Body of pancreas (tissue), 4 donors: ENCODE measurements at places on chromosomes 1 and 21.
A peak's percentile ranks its signal among the peaks of the same experiment; 100 is the strongest.

GRCh38 chr1:248730507-248731335 lies 24.8 kb downstream of the LYPD8 start:
- H3K4me1 ChIP-seq, result no peaks in the 10 kb centered on the region
- no peak for DNase-seq
- H3K36me3 ChIP-seq, result no peaks in the 10 kb centered on the region
- H3K4me3 ChIP-seq, result no peak overlapping the region
- no peak overlapping the region for H3K27ac ChIP-seq
- H3K27me3 ChIP-seq, result no peaks in the 10 kb centered on the region

- H3K27me3 ChIP-seq, result no peaks in the 10 kb centered on the region
- H3K36me3 ChIP-seq, result peaks cover 9% of the 10 kb centered on the region
- no peak overlapping the region for H3K4me3 ChIP-seq
- H3K27ac ChIP-seq, result no peak overlapping the region
Observed at GRCh38 chr21:31997191-31997590, 124.4 kb downstream of the HUNK start.

DNA sequence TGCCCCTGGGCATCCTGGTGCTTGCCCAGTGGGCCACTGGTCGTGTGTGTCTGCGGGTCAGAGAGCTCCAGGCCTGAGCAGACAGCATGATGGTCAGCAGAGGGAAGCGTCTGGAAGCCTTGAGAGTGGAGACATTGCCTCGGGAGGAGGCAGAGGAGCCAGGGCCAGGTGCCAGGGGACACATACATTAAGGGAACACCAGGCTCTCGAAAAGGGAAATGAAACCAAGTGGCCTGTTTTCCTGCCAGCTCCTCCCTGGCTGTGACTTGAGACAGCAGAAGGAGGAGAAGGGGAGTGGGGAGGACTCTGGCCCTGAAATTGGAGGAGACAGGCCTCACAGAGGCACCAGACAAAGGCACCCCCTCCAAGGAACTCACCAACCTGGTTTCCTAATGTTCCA lies 62.4 kb upstream of the LRP8 start:
- H3K4me3 ChIP-seq, result no peak overlapping the region
- no peak overlapping the region for H3K27ac ChIP-seq
- no peaks in the 10 kb centered on the region for H3K27me3 ChIP-seq
- no peaks in the 10 kb centered on the region for H3K36me3 ChIP-seq
- no peaks in the 10 kb centered on the region for H3K4me1 ChIP-seq
- DNase-seq, result peak; percentile 51

DNA sequence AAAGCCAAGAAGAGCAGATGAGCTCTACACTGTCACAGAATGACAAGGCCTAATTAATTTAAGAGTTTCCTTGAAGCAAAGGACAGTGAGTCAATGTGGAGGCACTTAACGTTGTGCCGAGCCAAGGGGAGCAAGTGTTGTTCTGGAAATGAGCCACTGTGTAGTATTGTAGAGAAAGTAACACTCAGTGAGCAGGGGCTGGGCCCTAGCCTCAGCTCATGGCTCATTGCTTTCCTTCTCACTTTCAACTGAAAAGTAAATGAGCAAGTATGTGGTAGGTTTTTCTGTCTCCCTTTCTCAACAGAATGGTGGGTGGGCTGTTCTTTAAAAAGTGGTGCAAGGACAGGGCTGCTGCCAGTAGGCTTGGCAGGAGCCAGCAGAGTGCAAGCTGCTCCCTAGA lies 11.8 kb upstream of the KIAA0040 start:
- H3K4me1 ChIP-seq, result no peaks in the 10 kb centered on the region
- no peak overlapping the region for H3K27ac ChIP-seq
- no peak overlapping the region for H3K4me3 ChIP-seq
- DNase-seq, result no peak
- H3K36me3 ChIP-seq, result no peaks in the 10 kb centered on the region

DNA sequence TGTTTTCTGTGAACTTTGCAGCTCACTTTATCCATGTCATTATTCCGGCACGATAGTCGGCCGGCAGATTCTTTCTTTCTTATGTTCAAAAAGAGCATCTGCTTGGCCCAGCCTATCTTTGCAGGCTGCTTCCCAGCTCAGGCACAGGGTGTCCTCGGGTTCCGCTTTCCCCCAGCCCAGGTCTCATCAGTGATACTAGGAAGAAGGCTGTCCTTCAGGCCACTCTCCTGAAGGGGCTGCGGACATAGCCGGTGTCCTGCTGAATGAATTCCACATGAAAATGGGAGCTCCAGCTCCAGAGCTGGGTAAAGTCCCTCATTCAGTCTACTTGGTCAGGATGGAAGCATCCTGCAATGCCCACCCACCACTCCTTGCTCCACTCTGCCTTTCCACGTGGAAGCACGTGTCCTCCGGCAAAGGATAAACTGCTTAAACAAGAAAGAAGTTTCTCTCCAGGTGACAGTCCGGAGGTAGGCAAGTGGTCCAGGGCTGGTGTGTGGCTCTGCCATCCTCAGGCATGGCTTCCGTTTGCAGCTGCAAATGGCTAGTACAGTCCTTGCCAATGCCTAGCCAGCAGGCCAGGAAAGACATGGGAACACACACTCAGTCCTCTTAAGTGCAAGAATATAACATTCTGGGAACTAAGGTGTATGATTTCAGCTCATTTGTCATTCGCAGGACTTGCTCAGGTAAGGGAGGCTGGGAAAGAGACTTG lies 161.0 kb downstream of the TRIM33 start:
- no peaks in the 10 kb centered on the region for H3K36me3 ChIP-seq
- peaks cover 10% of the 10 kb centered on the region for H3K4me1 ChIP-seq
- H3K27me3 ChIP-seq, result no peaks in the 10 kb centered on the region
- H3K27ac ChIP-seq, result no peak overlapping the region
- no peak for DNase-seq
- H3K4me3 ChIP-seq, result no peak overlapping the region

DNA sequence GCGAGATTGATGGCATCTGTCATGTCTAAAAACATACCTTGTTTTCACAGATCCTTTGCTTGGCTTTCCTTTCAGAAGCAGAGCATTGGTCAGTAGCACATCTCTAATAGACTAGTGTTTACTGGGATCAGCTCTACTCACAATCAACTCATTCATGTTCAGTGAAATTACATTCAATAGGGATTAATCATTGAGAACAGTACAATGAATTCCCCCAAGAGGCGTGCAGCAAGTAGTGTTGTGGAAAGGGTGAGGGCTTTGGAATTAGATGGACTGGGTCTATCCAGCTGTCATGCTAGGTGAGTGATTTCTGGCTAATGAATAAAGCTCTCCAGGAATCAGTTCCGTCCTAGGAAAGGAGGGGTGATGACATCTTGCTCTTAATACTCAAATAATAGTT lies 155.2 kb upstream of the COA6 start:
- H3K4me1 ChIP-seq, result peaks cover 29% of the 10 kb centered on the region
- H3K27me3 ChIP-seq, result no peaks in the 10 kb centered on the region
- no peak for DNase-seq
- H3K27ac ChIP-seq, result no peak overlapping the region

DNA sequence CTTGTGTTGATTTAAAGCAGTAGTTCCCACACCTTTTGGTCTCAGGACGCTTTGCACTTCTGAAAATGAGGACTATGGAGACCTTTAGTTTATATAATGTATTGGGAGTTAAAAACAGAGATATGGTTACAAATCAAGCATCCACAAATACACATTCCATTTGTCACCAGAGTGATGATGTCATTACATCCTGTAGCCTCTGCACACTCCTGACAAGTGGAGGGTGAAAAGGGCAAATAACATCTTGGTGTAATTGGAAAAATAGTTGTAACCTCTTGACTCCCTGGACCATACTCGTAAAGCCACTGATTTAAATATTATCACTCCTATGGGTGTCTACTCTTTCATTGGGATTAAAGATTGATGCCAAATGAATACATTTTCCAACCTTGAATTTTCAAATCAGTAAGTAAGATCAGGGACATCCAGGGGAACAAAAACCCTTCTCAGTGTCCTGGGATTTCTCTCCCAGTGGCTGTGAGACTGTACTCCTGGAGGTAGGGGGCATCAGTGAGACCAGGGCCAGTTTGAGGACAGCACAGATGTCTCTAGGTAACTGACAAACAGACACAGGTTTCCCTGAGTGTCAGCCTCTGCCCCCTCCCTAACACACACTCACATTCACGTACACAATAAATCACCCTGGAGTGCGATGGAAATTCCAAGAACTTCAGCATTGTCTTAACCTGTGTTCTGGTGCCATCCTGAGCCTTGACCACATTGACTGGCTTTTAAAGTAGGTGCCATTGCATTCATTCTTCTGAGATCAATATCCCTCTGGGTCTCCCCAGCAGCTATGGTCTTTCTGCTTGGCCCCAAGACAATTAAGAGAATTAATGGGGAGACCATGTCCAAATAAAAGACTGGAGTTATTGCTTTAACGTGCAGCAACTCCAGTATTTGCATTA lies 63.0 kb downstream of the NR5A2 start:
- H3K27ac ChIP-seq, result peak overlapping the region; percentile 15
- DNase-seq, result no peak
- no peaks in the 10 kb centered on the region for H3K36me3 ChIP-seq

DNA sequence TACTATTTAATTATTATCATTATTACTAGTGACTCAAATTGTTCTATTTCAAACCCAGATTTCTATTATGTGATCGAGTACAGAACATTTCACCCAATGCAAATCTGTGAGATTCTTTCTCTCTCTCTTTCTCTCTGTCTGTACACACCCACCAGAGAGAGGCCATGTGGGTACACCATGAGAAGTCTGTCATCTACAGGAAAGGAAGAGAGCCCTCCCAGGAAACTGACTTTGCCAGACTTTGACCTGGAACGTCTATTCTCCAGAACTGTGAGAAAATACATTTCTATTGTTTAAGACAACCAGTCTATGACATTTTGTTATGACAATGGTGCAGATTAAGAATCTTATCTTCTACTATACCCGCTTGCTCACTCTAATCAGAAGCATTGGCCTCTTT lies 1091.6 kb downstream of the TTLL7 start:
- no peaks in the 10 kb centered on the region for H3K36me3 ChIP-seq
- H3K27me3 ChIP-seq, result no peaks in the 10 kb centered on the region
- no peaks in the 10 kb centered on the region for H3K4me1 ChIP-seq
- H3K27ac ChIP-seq, result no peak overlapping the region

- H3K27ac ChIP-seq, result peak overlapping the region; percentile 33
- peaks cover 18% of the 10 kb centered on the region for H3K4me1 ChIP-seq
- no peak overlapping the region for H3K4me3 ChIP-seq
- no peaks in the 10 kb centered on the region for H3K36me3 ChIP-seq
Observed at GRCh38 chr1:185488808-185489207, 171.8 kb upstream of the IVNS1ABP start.

DNA sequence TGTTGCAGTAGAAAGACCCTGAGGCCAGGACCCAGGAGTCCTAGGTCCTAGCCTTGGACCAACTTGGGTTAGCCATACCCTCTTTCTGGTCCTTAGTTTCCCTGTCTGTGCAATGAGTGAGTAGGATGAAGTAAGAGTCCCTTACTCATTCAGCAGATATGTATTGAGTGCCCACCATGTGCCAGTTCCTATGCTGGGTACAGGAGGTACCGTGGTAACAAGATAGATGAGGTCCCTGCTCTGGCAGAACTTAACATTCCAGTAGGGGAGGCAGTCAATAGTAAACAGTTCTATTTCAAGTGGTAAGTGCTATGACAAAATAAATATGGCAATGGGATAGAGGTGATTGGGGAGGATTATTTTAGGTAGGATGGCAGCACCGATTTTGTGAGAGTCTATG lies 18.3 kb upstream of the PARS2 start:
- H3K4me3 ChIP-seq, result no peak overlapping the region
- H3K36me3 ChIP-seq, result peaks cover 6% of the 10 kb centered on the region
- H3K4me1 ChIP-seq, result peaks cover 7% of the 10 kb centered on the region
- DNase-seq, result no peak
- H3K27me3 ChIP-seq, result no peaks in the 10 kb centered on the region

- DNase-seq, result no peak
- peaks cover 9% of the 10 kb centered on the region for H3K4me1 ChIP-seq
- H3K4me3 ChIP-seq, result no peak overlapping the region
- no peaks in the 10 kb centered on the region for H3K36me3 ChIP-seq
- no peak overlapping the region for H3K27ac ChIP-seq
Observed at GRCh38 chr1:200305806-200306205, 104.0 kb downstream of the ZNF281 start.

DNA sequence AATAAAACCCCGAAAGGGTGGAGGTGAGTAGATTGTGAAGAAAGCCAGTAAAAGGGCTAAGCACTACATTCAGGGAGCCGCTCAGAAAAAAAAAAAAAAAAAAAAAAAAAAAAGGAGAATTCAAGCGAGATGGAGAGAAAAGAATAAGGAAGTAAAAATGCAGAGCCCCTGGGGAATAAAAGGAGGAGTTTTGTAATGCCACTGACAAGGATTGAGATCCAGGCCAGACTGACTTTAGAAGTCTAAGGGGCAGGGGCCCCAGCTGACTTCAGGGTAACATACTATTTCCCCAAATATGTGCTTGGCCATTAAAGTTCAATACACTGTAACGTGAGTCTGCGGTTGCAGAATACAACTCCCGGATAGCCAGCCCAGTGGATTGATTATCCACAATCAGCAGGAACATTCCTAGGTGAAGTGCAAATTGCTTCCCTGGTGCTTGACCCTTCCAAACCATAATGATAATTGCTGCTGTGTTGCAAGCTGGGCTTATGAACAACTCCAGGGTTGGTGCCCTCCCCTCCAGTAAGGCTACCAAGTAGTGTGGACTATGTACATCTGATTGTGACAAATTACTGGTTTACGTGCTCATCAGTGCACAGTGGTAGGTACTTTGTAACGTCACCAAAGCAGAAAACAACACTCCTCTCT lies 30.7 kb upstream of the RRP15 start:
- no peak overlapping the region for H3K4me3 ChIP-seq
- no peaks in the 10 kb centered on the region for H3K36me3 ChIP-seq
- no peaks in the 10 kb centered on the region for H3K4me1 ChIP-seq
- no peaks in the 10 kb centered on the region for H3K27me3 ChIP-seq

DNA sequence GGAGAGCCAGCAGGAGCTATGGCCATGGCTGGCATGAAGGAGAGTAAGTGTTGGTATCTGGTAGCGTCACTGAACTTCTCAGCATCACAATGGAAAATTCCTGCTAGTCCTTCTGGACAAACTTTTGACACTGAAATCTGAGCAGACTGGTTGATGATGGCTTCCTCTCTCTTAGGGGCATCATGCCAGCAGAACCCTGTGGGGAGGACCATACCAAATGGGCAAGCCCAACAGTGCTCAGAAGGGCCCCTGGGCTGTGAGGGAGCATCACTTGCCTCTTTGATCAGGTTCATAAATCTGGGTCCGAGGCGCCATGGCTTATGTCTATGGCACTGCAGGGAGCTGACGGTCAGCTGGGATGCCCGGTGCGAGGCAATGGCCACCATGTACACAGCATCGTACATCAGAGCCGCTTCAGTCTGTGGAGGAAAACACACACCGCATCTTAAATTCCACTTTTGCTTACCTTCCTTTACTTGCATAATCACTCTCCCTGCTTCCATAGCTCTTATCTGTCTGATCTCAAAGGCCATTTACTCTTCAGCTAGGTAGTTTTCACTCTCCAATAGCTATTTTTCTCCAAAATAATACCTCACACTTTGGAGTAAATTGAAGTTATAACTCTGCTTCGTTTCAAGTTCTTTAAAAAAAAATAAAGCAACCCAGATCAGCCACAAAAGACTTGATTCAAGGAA lies 297.1 kb downstream of the GRIK1 start:
- no peaks in the 10 kb centered on the region for H3K36me3 ChIP-seq
- H3K4me3 ChIP-seq, result no peak overlapping the region
- DNase-seq, result no peak
- no peaks in the 10 kb centered on the region for H3K4me1 ChIP-seq
